Fibroblast of skin of left quadriceps (primary cell): ENCODE measurements at places on chromosomes 3 and 15.
A peak's percentile ranks its signal among the peaks of the same experiment; 100 is the strongest.

DNA sequence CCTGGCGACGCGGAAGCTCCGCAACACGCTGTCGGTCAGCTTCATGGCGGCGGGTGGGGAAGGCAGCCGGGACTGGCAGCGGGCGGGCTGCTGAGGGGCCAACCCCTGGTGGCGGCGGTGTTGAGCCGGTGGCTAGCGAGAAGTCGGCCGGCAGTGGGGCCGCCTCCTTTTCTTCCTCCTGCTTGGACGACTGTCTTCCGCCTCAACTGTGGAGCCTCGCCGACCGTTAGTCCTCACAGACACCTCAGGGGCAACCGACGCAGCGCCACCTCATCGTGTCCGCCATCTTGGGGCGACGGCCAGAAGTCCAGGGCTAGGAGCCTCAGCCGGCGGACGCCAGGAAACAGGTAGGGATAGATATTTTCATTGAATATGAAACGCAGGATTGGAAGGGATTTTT lies 875.1 kb downstream of the NSUN3 start:
- DNase-seq, result no peak

- no peak for DNase-seq
These were observed 717.3 kb downstream of the OTOL1 start for GRCh38 chr3:162213956-162214355.

GRCh38 chr3:129687586-129688125 lies 81.2 kb upstream of the PLXND1 start:
- no peak for DNase-seq

- DNase-seq, result no peak
These were observed 8.6 kb downstream of the RHCG start for GRCh38 chr15:89487791-89488190.

DNA sequence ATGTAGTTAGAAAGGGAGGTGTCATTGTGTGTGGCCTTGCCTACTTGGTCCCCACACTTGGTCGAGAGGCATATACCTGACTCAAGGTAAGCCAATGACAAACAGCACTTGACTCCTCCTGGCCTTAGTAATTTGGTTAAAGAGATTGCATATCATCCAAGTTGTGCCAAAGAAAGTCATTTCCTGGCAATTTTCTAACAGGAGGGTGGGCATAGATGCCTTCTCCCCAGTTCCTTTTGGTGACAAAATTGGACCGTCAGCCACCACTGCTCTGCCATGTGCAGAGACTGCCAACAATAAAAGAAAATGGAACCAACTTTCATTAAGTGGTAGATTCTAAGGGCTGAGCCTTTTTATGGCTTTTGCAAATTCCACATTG lies 7.9 kb upstream of the LEKR1 start:
- no peak for DNase-seq

DNA sequence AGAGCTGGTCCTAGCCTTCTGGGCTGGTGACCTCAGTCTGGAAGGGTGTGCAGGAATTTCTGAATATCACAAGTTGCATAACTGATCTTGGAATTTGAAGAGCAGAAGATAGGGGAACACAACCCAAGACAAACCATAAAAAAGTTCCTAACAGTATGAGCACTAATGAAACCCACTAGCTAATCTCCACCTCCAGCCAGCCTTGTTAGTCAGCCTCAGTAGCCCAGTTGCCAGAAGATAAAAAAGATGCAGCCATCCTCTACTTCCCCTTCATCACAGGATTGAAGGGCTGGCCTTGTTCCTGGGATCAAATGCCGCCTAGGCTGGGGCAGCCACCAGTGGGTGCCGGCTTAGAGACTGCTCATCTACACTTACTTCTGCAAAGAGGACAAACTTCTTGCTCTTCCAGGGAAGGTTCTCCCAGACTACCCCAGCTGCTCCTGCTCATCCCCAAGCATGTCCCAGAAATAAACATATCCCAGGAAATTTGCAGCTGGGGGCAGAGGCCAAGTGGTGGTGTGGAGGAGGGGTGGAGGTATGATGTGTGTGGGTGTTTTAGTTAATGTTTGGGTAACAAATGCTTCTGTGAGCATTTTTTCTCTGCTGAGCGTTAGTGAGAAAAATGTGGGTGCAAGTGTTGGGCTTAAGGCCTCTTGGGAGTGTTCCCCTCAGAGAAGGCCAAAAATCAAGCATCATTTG lies 9.2 kb upstream of the ITGA11 start:
- no peak for DNase-seq

- peak; percentile 41 for DNase-seq
These were observed 143.9 kb downstream of the MAGI1 start for GRCh38 chr3:65894679-65895453.

DNA sequence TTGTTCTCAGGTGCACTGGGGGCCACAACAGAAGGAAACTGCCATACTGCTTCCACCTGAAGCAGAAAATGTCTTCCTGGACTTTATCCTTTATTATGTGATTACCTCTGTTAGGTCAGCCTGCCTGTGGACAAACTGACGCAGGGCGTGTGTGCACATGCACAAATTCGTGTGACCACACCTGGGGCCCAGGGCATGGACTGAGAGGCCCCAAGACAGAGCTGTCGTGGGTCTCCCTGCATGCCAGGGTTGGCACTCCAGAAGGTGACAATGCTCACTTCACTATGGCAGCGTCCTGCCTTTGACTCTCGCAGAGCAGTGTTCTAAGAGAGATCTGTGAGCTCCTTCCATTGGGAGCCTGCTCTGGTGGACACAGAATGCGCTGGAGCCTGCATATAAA lies 34.5 kb downstream of the CCDC12 start:
- no peak for DNase-seq

GRCh38 chr3:180913581-180914404 lies 1.3 kb downstream of the FXR1 start:
- DNase-seq, result no peak

DNA sequence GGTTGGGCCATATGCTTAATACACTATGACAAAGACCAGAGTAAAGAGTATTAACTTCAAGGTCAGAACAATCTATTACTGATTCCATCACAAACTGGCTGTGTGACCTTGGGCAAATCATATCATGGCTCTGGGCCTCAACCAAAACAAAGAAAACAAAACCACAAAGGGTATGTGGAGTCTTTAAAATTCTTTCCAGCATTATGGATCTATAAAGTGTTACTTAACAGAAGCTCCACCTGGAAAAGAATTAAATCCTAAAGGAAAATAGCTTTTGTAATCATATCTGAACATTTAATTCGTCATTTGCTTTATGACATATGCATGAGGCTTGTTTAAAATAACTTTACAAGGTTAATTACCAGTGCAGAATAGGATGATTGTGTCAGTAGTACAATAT lies 265.5 kb downstream of the SATB1 start:
- DNase-seq, result no peak

GRCh38 chr3:195060531-195061291 lies 210.2 kb downstream of the XXYLT1 start:
- no peak for DNase-seq

GRCh38 chr3:131807822-131808221 lies 227.0 kb downstream of the CPNE4 start:
- DNase-seq, result no peak

DNA sequence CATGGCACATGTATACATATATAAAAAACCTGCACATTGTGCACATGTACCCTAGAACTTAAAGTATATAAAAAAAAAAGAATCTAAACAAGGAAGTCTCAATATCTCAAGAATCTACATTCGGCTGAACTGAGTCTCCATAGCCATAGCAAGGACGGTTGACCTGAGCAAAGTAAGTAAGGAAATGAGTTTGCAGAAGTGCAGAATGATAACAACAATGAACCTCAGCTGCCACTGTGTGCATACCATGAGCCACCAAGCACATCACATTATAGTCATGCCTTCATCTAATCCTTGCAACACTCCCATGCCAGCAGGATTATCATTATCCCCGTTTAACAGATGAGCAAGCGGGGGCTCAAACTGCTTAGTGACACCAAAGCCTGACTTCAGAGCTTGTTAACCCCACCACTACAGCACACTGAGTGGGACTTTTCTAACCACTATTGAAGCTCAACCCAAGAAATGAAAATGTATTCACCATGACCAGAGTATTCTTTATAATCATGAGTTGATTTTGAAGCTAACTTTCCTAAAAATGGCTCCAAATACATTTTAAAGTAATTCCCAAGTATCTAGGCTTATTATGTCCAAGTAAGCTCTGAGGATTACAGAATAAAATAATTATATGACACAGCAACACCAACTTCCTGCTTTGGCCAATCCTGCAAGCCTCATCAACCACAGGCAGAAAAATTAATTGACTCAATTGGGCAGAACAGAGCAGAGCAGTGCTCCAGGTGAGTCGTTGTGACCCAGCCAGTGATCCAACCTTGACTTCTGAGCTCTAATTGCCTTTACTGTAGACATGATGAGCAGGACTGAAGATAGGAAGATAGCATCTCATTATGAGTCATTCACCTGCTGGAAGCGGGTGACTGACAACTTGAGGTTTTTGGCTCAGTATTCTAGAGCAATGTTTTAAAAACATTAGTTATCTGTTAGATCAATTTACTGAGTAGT lies 47.3 kb upstream of the IL12A start:
- DNase-seq, result no peak

GRCh38 chr3:38968891-38969290 lies 82.9 kb downstream of the SCN11A start:
- no peak for DNase-seq

DNA sequence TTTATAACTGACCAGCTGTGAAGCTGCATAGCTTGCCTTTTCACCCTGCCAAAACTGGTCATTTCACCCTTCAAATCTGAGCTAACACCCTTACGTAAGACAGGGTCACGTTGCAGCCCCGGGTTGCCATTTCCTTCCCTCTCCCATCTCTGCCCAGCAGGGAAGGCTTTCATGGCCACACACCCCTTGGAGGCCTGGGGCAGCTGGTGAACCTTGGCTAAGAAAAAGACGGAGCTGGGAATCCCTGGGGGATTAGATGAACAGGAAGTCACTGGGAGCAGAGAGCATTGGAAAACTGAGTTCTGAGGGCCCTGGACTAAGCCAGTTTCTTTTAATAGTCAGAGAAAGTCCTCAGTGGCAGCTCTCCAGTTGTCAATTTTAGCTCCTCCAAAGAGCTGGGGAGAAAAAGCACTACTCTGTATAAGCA lies 67.8 kb downstream of the TTC23 start:
- DNase-seq, result no peak

GRCh38 chr3:190388703-190389102 lies 740 bp downstream of the CLDN16 start:
- DNase-seq, result no peak

GRCh38 chr3:164791263-164791662 lies 287.0 kb downstream of the SI start:
- no peak for DNase-seq

GRCh38 chr3:84835366-84835765 lies 123.4 kb upstream of the CADM2 start:
- DNase-seq, result no peak

- no peak for DNase-seq
These were observed 66.5 kb upstream of the FNDC3B start for GRCh38 chr3:171972871-171973348.

GRCh38 chr3:159829056-159829455 lies 159.6 kb upstream of the IL12A start:
- no peak for DNase-seq

DNA sequence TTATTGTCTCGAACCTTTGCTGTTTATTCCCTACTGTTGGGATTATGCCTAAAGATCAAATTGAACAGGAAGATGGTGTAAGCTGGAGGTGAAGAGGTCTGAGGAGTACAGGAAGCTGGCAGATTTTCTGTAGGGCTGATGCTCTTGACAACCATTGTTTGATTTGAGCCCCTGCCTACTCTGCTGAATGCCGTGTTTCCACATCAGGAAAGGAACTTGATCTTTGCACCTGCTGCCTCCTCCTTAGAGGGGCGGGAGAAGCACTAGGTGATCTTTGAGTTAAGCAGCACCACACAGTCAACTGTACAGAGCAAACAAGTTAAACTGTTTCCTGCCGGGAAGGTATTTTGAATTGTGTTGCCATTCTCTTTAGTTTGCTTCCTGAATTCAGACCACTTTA lies 364.6 kb upstream of the EPHA6 start:
- DNase-seq, result no peak

DNA sequence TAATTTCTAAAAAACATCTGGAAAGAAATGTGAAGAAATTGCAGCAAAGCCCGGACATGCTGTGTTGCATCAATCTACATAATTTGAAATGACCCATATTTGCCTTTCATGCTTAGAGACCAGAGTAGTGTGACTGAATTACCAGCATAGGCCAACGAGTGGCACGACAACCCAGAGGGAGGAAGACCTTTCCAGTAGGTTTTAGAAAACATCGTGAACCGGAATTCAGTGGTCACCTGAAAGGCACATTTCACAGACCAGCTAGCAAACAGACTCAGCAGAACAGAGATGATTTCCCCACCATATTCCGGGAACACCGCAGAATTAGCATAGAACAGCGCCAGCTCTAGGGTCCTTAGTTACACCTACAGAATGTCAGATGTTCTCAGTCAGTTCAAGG lies 620.0 kb upstream of the ZNF385D start:
- DNase-seq, result no peak

DNA sequence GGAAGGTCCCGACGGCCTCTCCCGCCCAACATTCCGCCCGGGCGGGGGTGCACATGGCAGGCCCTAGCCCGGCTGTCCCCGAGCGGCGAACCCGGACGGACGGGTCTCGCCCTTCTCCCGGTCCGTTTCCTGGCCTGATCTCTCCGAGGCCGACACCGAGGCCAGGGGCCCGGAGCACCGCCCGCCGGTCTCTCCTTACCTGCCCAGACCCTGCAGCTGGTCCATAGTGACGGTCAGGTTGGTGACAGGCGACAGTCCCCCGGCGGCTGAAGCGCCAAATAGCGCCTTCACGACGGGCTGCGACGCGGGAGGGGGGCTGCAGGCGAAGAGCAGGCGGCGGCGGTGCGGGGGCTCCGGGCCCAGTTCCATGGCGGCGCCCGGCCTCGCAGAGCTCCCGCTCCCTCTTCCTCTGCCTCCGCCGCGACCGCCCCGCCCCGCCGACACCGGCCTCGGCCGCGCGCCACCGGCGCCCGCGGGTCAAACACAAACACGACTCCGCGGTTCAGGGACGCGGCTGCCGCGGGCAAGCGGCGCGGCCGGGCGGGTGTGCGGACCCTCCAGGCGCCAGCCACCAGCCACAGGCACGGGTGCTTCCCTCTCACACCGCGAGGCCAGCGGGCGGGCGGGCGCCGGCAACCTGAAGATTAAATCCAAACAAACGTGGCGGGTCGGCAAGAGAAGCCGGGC lies 495 bp downstream of the CDC25A start:
- no peak for DNase-seq

GRCh38 chr15:26294059-26294689 lies 431.0 kb upstream of the ATP10A start:
- DNase-seq, result no peak

DNA sequence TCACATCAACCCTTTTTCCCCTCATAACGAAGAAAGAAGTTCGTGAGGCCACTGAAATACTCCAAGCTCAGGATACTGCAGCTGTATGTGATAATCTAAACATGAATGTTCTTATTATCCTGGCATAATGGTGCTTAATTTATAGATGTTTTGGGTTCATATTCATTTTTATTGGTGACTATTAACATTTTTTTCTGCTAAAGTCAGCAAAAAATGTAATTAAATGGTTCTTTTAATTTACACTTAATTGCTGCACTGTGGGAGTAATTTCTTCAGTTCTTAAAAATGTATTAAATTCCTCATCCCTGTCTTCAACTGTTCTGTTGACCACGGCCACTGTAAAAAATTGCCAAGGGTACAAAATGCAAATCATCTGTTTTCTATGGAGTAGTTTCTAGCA lies 95.6 kb downstream of the CDIN1 start:
- DNase-seq, result no peak

GRCh38 chr3:170867143-170867937 lies 2.7 kb downstream of the RPL22L1 start:
- no peak for DNase-seq
